ENCODE measurements at places on chromosomes 7 and 10.

DNA sequence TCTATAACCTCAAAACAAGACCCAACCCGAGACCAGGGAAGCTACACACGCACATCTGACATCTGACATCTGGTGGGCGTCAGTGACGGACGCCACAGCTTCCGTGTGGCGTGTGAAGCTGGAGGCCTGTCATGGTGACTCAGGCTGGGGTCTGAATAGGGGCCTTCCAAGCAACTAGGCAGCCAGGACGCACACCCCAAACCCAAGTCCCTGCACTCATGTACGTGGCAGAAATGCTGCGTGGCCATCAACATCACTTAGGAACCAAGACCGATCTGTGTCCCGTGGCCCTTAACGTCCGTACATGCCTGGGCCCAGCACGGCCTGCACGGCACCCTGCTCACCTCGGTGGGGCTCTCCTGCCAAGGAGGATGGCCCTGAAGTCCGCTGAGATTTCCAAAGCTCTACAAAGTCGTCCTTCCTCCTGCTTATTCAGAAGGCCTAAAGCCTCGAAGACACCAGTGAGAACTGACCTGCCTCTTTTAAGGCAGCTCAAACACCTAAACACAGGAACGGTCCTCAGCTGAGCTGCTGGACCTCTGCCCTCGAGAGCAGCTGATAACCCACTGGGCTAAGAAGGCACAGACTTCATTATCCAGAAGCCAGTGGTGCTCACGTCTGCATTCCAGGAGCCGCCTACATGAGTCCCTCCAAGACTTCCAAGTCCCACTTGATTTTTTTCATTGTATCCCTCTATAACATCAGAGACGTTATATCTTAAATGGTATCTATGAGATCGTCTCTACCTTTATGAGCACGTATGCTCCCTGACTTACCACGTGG lies 82.5 kb downstream of the DIP2C start:
- no peak for DNase-seq

DNA sequence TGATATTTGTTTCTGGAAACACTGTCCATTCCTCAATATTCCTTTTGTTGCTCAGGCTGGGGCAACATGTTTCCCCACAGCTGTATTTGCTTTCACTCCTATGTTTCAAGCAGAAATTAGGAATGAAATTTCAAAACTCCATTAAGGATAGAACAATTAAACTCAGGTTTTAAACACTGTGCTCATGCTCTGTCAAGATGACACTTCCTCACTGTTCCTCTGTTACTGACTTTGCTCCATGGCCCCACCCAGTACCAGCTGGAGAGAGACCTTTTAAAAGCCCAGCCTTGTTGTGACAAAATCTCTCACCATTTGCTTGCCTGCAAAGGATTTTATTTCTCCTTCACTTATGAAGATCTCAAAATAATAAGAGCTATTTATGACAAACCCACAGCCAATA lies 197.4 kb downstream of the ELMO1 start:
- no peak for DNase-seq

GRCh38 chr7:13778967-13779366 lies 210.5 kb downstream of the ETV1 start:
- DNase-seq, result no peak

DNA sequence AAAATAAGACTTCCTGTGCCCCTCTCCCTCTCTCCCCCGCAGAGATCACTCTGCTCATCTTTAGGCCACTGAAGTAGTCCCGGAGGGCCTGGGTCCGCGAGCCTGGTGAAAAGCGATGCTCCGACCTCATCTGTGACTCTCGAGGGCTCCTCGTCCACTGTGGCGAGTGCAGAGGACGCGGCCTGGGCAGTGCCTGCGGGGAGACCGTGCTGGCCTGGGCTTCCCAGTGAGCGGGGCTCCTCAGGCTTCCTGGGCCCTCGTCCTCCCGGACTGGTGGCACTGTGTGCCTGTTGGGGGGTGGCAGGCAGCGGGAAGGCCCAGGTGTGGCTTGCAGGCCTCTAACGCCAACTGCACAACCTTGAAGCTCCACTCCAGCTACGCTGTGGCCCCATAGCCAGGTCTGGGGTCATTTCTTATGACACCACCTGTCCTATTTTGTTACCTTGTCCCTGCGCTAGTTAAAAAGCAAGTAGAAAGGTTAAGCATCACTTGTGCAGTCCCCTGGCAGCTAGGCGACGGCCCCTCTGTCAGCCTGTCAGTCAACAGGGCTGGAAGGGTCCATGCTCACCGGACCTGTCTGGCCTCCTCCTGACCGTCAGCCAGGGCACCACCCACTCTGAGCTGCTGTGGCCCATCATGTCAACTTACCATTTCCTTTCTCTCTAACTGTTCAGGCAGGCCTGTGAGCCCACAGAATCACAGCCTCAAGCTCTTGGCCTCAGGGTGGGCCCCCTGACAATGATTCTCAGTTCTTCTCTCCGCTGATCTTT lies 20.5 kb downstream of the MNX1 start:
- DNase-seq, result no peak

- no peak for DNase-seq
These were observed 182.2 kb downstream of the ADK start for GRCh38 chr10:74333174-74333573.

GRCh38 chr10:105585753-105586152 lies 944.7 kb downstream of the SORCS3 start:
- DNase-seq, result no peak

- DNase-seq, result no peak
These were observed 2.2 kb downstream of the EGFR start for GRCh38 chr7:55021053-55021452.

GRCh38 chr7:91787931-91788330 lies 92.6 kb downstream of the MTERF1 start:
- DNase-seq, result no peak

GRCh38 chr7:4871930-4872675 lies 10.3 kb upstream of the PAPOLB start:
- no peak for DNase-seq

GRCh38 chr7:4791738-4792536 lies 16.5 kb downstream of the AP5Z1 start:
- DNase-seq, result no peak

Data from esophagus squamous epithelium (tissue), 5 donors.